Karpas-422 (cell line): ENCODE measurements at places on chromosomes 2 and 18. TPM values are rescaled to one million over a fixed set of nuclear protein-coding genes. Genes with fewer than 3 reads are reported as not detected.

TSN gene
- 43.6 and 45.4 TPM in 2 replicates for total RNA-seq

TNS1 gene
- 1.7 TPM in 1 of 2 replicates, not detected in the other for total RNA-seq

SFT2D3 gene
- 3.2 and 4.0 TPM in 2 replicates for total RNA-seq

IL1RL1 gene
- total RNA-seq, result not detected in 2 replicates

LRRTM4 gene
- 0.07 TPM in 1 of 2 replicates, not detected in the other for total RNA-seq

HEATR5B gene
- total RNA-seq, result 21.2 and 53.1 TPM in 2 replicates

TANK gene
- 141 and 295 TPM in 2 replicates for total RNA-seq

CIB4 gene
- not detected in 2 replicates for total RNA-seq

RBM44 gene
- total RNA-seq, result 0.07 and 1.2 TPM in 2 replicates

SKA1 gene
- 20.3 and 28.8 TPM in 2 replicates for total RNA-seq

MARCHF7 gene
- 44.3 and 78.0 TPM in 2 replicates for total RNA-seq

- peaks cover 15% of the 10 kb centered on the region for H3K4me1 ChIP-seq
- H3K4me3 ChIP-seq, result no peak overlapping the region
- no peaks in the 10 kb centered on the region for H3K36me3 ChIP-seq
- no peak for DNase-seq
Measured at GRCh38 chr2:15154297-15154696, 406.8 kb downstream of the NBAS start.

GRCh38 chr2:3290655-3291054 is 87.0 kb downstream of the EIPR1 start:
- H3K36me3 ChIP-seq, result peaks cover 5% of the 10 kb centered on the region; the same call in 1 of the 2 replicates
- H3K4me3 ChIP-seq, result no peak overlapping the region
- no peaks in the 10 kb centered on the region for H3K4me1 ChIP-seq
- no peak overlapping the region for H3K27ac ChIP-seq
- H3K27me3 ChIP-seq, result no peaks in the 10 kb centered on the region

- no peaks in the 10 kb centered on the region for H3K27me3 ChIP-seq
- H3K4me3 ChIP-seq, result no peak overlapping the region
- no peaks in the 10 kb centered on the region for H3K4me1 ChIP-seq
- no peak for DNase-seq
Measured at GRCh38 chr18:29096079-29096770, 919.3 kb upstream of the CDH2 start.

GRCh38 chr2:31711737-31712136 is 131.0 kb upstream of the SRD5A2 start:
- H3K4me1 ChIP-seq, result no peaks in the 10 kb centered on the region
- no peaks in the 10 kb centered on the region for H3K27me3 ChIP-seq
- H3K36me3 ChIP-seq, result no peaks in the 10 kb centered on the region
- no peak overlapping the region for H3K27ac ChIP-seq
- DNase-seq, result no peak
- H3K4me3 ChIP-seq, result no peak overlapping the region

- H3K27ac ChIP-seq, result no peak overlapping the region
- H3K4me3 ChIP-seq, result no peak overlapping the region
- no peaks in the 10 kb centered on the region for H3K27me3 ChIP-seq
Measured at GRCh38 chr2:55961318-55961911, 37.8 kb upstream of the EFEMP1 start.

GRCh38 chr2:174333372-174334277 is 1.1 kb upstream of the SP9 start:
- H3K36me3 ChIP-seq, result no peaks in the 10 kb centered on the region
- peaks cover 58% of the 10 kb centered on the region for H3K4me1 ChIP-seq
- no peaks in the 10 kb centered on the region for H3K27me3 ChIP-seq
- H3K4me3 ChIP-seq, result peak overlapping the region; percentile 66

DNA sequence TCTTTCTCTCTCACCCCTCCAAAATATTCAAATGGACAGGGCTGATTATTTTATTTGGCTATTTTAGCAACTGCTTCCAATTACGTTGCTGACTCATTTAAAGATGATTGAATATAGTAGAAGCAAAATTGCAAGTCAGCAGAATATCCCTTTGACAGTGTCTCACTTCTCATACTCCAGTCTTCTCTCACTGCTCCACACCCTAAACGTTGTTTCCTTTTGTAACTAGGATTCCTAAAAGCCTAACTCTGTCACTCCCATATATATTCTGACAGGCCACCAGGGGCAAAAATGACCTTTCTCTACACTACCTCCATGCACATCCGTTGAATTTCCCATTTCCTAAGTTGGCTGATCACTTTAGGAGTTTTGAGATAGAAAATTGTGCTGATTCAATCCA is 351.1 kb downstream of the RND3 start:
- DNase-seq, result no peak
- no peak overlapping the region for H3K4me3 ChIP-seq
- H3K27me3 ChIP-seq, result no peaks in the 10 kb centered on the region
- H3K4me1 ChIP-seq, result no peaks in the 10 kb centered on the region
- no peaks in the 10 kb centered on the region for H3K36me3 ChIP-seq

- H3K27ac ChIP-seq, result peak overlapping the region; percentile 77
- no peaks in the 10 kb centered on the region for H3K36me3 ChIP-seq
- peak; percentile 93 for DNase-seq
- H3K4me1 ChIP-seq, result peaks cover 30% of the 10 kb centered on the region
- peak overlapping the region; percentile 86 for H3K4me3 ChIP-seq
- H3K27me3 ChIP-seq, result no peaks in the 10 kb centered on the region
Measured at GRCh38 chr2:97995026-97995733, 568 bp downstream of the TMEM131 start.

DNA sequence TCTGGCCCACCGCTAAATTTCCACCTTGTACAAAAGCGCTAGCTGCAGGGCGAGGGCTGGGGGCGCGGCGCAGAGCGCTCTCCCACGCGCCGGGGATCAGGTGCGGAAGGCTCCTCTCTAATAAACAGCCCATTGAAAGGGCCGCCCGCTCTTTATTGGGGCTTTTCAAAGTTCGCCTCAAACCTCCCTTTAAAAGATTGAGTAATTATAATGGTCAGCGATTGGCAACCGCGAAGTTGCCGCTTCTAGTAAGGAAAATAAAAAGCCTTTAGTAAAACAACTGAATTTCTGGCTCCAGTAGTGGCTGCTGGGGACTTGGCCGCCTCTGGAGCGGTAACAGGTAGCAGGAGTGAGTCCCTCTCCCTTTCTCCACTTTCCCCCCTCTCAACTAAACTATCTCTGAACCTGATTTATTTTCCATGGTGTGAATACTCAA is 755 bp downstream of the NEUROD1 start:
- H3K4me1 ChIP-seq, result peaks cover 32% of the 10 kb centered on the region
- no peak for DNase-seq
- H3K27ac ChIP-seq, result no peak overlapping the region
- H3K4me3 ChIP-seq, result no peak overlapping the region

GRCh38 chr18:55073116-55073515 is 113.9 kb upstream of the CCDC68 start:
- DNase-seq, result no peak
- no peaks in the 10 kb centered on the region for H3K4me1 ChIP-seq
- H3K27me3 ChIP-seq, result no peaks in the 10 kb centered on the region
- no peak overlapping the region for H3K27ac ChIP-seq
- H3K36me3 ChIP-seq, result no peaks in the 10 kb centered on the region

GRCh38 chr2:120985174-120985996 is 249.7 kb downstream of the GLI2 start:
- H3K36me3 ChIP-seq, result no peaks in the 10 kb centered on the region
- H3K27me3 ChIP-seq, result no peaks in the 10 kb centered on the region
- no peak overlapping the region for H3K4me3 ChIP-seq
- H3K27ac ChIP-seq, result no peak overlapping the region
- no peak for DNase-seq

GRCh38 chr2:162058973-162059668 is 14.9 kb downstream of the DPP4 start:
- DNase-seq, result no peak
- no peaks in the 10 kb centered on the region for H3K36me3 ChIP-seq
- no peak overlapping the region for H3K27ac ChIP-seq
- H3K27me3 ChIP-seq, result no peaks in the 10 kb centered on the region

DNA sequence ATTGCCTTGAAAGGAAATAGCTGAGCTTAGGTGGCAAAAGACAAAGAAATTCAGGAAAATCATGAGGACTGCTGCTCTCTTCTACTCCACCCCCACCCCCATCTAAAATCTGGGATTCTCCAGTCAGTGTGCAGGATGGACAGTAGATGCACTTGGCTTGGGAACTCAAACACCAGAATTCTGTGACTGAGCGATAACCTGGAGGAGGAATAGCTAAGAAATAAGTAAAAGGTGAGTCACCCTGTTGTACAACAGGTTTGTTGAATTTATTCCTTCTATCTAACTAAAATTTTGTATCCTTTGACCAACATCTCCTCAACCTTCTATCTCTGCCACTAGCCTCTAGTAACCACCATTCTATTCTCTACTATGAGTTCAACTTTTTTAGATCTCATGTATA is 1029.9 kb upstream of the ACVR2A start:
- no peak for DNase-seq
- H3K27me3 ChIP-seq, result no peaks in the 10 kb centered on the region
- H3K4me1 ChIP-seq, result no peaks in the 10 kb centered on the region
- no peak overlapping the region for H3K4me3 ChIP-seq

- DNase-seq, result no peak
- H3K27ac ChIP-seq, result no peak overlapping the region
- H3K4me3 ChIP-seq, result no peak overlapping the region
- H3K4me1 ChIP-seq, result peaks cover 29% of the 10 kb centered on the region
- H3K36me3 ChIP-seq, result peaks cover 64% of the 10 kb centered on the region; the same call in 1 of the 2 replicates
Measured at GRCh38 chr18:51076503-51076902, 46.5 kb downstream of the SMAD4 start.

DNA sequence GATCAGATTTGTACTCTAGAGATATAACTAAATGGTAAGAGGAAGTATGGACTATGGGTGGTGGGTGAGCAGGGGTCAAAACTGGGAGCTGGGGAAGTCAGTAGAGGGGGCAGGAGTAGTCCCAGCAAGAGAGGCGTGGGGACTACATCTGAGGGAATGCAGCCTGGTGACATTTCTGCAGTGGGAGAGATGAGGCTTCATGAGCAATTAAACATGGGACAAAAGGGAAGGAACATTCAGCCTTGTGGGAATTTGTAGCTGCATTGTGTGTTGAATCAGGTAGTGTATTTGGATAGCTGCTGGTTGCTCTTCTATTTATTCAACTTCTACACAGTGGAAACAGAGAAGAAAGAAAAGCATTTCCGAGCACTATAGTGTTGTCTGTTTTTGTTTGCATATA is 3.6 kb downstream of the CNOT11 start:
- no peaks in the 10 kb centered on the region for H3K27me3 ChIP-seq
- H3K27ac ChIP-seq, result no peak overlapping the region
- DNase-seq, result no peak
- peaks cover 15% of the 10 kb centered on the region for H3K36me3 ChIP-seq
- no peak overlapping the region for H3K4me3 ChIP-seq

DNA sequence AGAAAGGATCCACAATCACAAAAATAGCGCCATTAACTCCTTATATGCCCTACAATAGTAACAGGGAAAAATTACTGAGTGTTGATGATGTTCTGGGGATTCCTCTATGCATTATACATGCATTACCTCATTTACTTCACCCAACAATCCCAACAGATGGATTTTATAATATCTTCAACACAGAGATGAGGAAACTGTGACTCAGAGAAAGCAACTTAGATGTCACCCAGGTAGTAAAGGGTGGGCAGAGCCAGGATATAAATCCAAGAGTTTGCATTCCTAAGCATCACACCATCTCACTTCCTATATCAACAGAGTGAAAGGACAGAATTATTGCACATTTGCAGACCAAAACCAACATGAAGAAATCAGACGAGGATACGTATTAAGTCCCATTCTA is 144.2 kb downstream of the TCF4 start:
- peak overlapping the region; percentile 98 for H3K27ac ChIP-seq
- H3K4me1 ChIP-seq, result peaks cover 94% of the 10 kb centered on the region
- DNase-seq, result no peak

DNA sequence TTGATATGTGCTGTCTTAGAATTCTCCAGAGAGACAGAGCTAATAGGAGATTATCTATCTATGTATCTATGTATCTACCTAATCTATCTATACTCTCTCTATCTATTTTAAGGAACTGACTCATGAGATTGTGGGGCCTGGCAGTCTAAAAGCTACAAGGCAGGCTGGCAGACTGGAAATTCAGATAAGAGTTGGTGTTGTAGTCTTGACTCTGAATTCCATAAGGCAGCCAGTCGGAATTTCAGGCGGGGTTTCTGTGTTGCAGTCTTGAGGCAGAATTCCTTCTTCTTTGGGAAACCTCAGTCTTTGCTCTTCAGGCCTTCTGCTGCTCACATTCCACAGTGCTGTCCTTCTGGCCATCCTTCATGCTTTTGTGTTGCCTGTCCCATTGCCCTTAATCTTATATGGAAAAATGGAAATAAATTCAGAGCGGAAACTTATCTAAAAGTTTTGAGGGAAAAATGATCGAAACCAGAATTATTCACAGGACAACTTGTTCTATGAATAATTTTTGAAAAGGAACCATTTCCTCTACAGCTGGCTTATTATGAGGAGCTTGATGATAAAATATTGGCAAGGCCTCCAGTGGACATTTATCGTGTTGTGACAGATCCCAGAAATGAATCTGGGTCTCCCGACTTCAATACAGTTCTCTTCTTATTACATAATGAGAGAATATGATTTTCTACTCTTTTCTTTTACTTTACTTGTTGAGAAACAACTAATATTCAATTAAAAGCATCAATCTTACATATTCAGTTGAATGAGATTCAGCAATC is 10.8 kb downstream of the IL1RL1 start:
- no peak for DNase-seq
- H3K27ac ChIP-seq, result no peak overlapping the region
- no peak overlapping the region for H3K4me3 ChIP-seq
- H3K36me3 ChIP-seq, result no peaks in the 10 kb centered on the region

DNA sequence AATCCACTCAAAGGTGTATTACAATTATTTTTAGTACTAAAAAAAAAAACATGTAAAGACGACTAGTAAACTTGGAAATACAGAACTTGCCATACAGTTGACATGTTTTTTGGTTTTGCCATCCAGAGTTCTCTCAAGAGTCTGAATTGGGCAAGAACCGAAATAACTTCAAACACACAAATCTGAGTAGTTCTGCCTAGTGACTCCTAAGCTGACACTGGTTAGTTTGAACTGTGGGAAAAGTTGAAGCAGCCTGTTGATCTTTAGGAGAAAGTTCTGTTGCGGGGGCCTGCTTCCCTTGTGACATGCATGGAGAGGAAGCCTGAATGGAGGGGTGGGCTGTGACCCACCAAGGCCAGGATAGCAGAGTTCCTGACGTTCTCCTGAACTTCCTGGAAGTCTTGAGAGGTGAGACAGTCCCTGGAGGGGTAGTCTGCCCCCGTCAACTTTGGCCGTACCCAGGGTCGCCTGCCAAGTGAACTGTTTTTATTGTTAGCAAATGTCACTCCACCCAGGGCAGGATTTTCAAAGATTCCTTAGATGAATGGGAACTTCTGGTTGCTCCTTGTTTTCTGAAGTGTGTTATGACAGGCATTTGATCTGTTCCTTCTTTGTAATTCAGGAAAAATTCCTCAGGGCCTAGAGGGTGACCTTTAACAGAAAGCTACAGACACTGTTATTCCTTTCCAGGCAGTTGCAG is 85.6 kb upstream of the SPTBN1 start:
- no peaks in the 10 kb centered on the region for H3K4me1 ChIP-seq
- no peaks in the 10 kb centered on the region for H3K27me3 ChIP-seq
- DNase-seq, result no peak
- no peak overlapping the region for H3K4me3 ChIP-seq

DNA sequence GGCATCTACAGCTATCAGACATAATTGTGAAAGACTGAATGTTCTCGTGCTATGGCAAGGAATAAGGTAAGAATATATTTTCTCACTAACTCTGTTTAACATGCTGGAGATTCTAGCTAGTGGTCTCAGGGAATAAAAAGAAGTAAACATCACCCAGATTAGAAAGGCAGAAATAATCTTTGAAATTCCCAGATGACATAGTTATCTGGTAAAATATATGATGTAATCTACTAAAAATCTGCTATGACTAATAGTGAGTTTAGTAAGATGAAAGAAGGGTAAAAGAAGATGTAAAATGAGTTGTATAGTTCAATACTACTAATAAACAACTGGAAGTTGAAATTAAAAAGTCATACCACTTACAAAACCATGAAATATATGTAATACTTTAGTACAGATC is 134.2 kb downstream of the DSC3 start:
- H3K27me3 ChIP-seq, result no peaks in the 10 kb centered on the region; the same call in 1 of the 2 replicates
- no peak for DNase-seq
- H3K4me1 ChIP-seq, result no peaks in the 10 kb centered on the region
- no peaks in the 10 kb centered on the region for H3K36me3 ChIP-seq
